ENCODE measurements at places on chromosomes 3 and 15. TPM values are rescaled to one million over a fixed set of nuclear protein-coding genes. Genes with fewer than 3 reads are reported as not detected.
A peak's percentile ranks its signal among the peaks of the same experiment; 100 is the strongest.

STARD5 gene
- 5.0 TPM for total RNA-seq

SHISA5 gene
- 88.6 TPM for total RNA-seq

GOLGA6L7 gene
- not detected for total RNA-seq

ARHGEF26 gene
- 2.0 TPM for total RNA-seq

ARL13B gene
- total RNA-seq = 6.7 TPM

SEMA3G gene
- not detected for total RNA-seq

DUOXA1 gene
- total RNA-seq = not detected

KNG1 gene
- not detected for total RNA-seq

DNA sequence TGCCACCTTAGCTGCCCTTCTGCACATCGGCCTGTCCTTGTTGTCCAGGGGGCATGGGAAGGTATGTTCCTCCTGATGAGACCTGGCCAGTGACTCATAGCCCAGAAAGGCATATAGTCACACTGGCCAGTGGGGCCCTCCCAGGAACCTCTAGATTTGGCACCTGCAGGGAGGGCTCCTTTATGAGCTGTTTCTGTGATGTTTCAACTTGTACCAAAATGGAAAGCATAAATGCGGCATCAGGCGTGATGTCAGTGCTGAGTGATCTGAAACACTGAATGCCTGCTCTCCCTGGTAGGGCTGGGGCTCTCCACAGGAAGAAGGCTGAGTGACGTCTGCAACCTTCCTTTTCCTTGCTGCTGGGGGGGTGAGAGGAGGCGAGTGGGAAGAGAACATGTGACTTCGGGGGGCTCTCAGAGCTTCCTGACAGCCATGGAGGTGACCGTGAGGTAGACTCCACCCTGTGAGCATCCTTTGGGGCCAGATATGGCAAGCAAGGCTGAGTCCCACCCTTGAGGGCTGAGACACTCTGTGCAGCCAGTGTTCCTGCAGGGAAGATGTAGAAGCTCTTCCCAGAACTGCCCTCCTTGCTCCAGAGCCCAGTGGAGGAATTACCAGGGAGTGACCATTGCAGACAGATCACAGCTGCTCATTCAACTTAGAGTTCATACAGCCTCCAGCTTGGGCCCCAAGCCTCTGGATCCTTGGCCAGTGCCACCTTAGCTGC lies 37.1 kb upstream of the APEH start:
- H3K4me3 ChIP-seq = no peak overlapping the region
- DNase-seq = no peak
- H3K27ac ChIP-seq = no peak overlapping the region
- no peaks in the 10 kb centered on the region for H3K36me3 ChIP-seq

DNA sequence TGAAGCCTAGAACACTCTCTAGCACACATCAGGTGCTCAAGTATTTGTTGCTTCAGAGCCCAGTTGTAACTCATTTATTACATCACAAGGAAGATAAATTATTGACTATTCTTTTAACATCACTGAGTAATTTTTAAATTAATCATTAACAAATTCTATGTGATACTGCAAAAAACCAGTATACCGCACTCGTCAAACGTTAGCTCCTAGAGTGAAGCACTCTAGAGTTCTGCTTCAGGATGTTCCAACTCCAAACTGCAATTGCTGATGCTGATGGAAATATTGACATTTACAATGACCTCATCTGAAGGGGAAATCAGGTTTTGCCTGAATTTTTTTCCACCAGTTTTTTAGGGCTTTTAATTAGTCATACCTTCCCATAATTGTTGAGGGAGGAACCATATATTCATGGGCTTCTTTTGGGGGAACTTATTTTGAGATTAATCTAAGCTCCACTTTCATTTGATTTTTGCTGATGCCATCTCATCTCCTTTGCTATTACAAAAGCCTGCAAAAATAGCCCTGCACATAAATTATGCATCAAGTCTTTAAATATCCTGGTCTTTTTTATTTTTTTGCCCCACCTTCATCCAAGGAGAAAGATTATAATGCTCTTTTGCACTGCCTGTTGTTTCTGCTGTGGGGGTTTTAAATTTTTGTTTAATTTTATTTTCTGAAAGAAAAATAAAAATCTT lies 123.0 kb upstream of the STAC start:
- H3K27ac ChIP-seq = no peak overlapping the region
- no peaks in the 10 kb centered on the region for H3K27me3 ChIP-seq
- H3K36me3 ChIP-seq = no peaks in the 10 kb centered on the region
- no peak for DNase-seq
- no peak overlapping the region for H3K4me3 ChIP-seq

DNA sequence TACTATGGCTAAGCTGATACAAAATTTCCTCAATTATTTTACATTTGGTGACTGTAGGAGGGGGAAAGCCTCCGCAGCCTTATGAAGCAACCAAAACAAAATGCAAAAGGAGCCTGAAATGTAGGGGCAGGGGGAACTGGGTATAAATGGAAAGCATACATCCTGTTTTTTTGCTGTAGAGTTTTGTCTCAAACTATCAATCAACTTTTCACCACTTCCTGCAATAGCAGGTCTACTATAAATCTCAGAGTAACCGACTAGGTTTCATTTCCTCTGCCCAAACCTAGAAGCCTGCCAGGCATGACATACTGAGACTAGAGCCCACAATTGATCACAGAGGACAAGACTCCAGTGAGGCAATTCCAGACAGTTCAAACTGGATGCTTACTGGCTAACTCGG lies 91.3 kb downstream of the SHQ1 start:
- no peaks in the 10 kb centered on the region for H3K27me3 ChIP-seq
- H3K4me3 ChIP-seq = no peak overlapping the region
- H3K27ac ChIP-seq = no peak overlapping the region
- no peaks in the 10 kb centered on the region for H3K36me3 ChIP-seq

DNA sequence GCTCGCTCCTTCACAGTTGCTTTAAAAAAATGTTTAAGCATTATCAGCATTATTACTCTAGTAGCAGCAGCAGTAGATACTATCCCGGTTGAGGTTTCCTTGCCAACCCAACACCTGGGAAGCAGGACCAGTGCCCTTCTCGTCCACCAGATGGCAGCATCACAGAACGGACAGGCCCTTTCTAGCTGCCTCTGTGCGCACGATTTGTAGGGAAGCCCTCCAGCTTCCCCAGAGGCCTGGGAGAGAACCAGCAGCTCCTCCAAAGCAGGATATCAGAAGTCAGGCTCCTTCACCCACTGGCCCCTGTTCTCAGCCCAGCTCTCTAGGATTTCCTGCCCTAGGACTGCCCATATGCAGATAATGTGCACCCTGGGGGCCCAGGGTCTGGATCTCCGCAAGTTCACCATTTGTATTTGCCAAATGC lies 16.8 kb upstream of the ESYT3 start:
- H3K27ac ChIP-seq = no peak overlapping the region
- no peaks in the 10 kb centered on the region for H3K36me3 ChIP-seq
- no peak overlapping the region for H3K4me3 ChIP-seq

GRCh38 chr15:94584833-94585244 lies 353.5 kb downstream of the MCTP2 start:
- H3K27ac ChIP-seq = no peak overlapping the region
- no peaks in the 10 kb centered on the region for H3K27me3 ChIP-seq
- no peak overlapping the region for H3K4me3 ChIP-seq

DNA sequence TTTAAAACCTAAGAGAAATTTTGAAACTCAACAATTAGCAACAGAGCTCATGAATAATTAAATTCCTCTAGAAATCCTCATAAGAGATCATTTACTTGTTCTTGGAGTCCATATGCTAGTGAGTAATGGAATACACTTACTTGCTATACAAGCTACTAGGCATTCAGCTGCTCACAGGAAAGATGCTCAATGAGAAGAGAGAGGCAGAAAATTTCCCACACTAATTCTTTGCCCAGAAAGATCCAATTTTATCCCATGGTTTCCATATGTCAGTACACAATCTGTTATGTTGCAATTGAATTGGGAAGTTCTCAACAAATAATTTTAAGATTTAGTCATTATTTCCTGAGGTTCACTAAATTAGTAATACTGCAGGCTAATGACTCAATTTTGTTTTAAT lies 310.4 kb downstream of the RYR3 start:
- no peaks in the 10 kb centered on the region for H3K4me1 ChIP-seq
- H3K4me3 ChIP-seq = no peak overlapping the region
- no peak overlapping the region for H3K27ac ChIP-seq
- DNase-seq = no peak

DNA sequence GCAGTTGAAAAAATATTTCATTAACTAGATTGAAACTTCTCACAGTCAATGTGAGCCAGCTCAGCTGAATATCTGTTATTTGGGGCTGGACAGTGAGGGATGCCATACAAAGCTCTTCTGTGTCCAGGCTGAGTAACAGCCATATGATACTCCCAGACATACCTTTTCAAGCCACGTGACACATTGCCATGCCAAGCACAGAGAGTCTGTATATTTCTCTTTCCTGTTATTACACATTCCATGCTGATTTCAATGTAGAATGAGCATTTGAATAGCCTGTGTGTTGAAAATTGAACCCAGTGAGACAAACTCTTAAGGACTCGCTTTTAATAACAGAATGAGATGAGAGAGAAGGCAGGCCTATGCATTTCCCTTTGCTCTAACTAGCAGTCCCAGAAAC lies 334.7 kb upstream of the RASGRP1 start:
- no peaks in the 10 kb centered on the region for H3K27me3 ChIP-seq
- H3K36me3 ChIP-seq = no peaks in the 10 kb centered on the region
- peak overlapping the region; percentile 61 for H3K27ac ChIP-seq
- no peak overlapping the region for H3K4me3 ChIP-seq

DNA sequence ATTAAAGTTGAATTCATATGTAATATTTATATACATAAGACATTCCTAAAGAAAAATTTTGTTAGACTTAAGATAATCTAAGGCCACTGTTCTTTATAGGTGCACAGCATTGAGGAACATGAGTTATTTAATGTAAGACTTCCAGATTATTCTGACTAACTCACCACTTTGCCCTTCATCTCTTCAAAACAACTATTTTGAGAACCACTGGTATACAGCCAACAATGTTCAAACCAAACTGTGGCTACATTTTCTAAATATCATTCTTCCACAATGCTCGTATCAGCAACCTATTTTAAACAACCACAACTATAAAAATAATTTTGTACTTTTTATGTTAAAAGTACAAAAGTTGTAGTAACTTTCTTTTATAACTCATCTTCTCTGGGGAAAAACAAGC lies 199.8 kb upstream of the ALCAM start:
- peak; percentile 83 for DNase-seq
- H3K27ac ChIP-seq = no peak overlapping the region

GRCh38 chr15:29749365-29750086 lies 72.7 kb downstream of the TJP1 start:
- no peak overlapping the region for H3K27ac ChIP-seq
- no peaks in the 10 kb centered on the region for H3K27me3 ChIP-seq
- DNase-seq = no peak
- H3K4me3 ChIP-seq = no peak overlapping the region
- H3K36me3 ChIP-seq = peaks cover 5% of the 10 kb centered on the region

- no peaks in the 10 kb centered on the region for H3K4me1 ChIP-seq
- H3K27ac ChIP-seq = no peak overlapping the region
- peaks cover 6% of the 10 kb centered on the region for H3K36me3 ChIP-seq
- DNase-seq = peak; percentile 73
- no peaks in the 10 kb centered on the region for H3K27me3 ChIP-seq
Measured at GRCh38 chr15:41695750-41696436, 35.7 kb downstream of the MGA start.

DNA sequence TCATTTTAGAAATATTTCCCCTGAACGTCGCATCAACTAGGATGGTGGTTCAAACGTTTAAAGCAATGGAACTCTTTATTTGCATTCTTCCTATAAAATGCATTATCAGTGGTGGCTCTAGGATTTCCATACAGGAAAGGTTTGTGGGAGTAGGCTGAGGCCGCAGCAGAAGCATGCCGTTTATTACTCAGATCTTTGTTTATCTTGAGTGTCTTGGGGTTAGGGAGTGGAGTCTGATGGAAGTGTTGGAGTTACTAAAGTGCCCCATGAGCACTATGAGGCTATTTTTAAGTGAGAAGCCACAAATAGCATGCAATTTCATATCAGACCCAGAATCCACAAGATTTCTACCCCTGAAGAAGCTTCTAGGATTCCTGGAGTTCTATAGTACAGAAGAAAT lies 26.2 kb downstream of the ATOSA start:
- H3K27me3 ChIP-seq = no peaks in the 10 kb centered on the region
- peak; percentile 92 for DNase-seq
- no peak overlapping the region for H3K27ac ChIP-seq
- peaks cover 5% of the 10 kb centered on the region for H3K4me1 ChIP-seq

DNA sequence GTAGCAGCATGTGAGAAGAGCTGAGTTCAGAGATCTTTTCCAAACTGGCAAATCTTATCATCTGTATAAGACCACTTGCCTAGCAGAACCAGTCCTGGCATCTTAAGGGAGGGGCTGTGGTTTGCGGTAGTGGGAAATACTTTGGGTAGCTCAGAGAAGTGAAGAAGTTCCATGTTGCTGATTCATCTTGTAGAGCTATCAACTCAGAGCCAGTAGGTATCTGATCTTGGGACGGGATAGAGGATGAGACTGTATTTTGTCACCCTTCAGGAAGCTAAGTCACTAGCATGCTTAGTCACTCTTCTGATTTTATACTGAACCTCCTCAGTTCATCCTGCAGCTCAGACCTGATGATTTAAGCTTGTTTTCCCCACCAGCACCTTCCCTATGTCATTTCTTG lies 211.4 kb downstream of the NR1D2 start:
- peak; percentile 41 for DNase-seq
- H3K27ac ChIP-seq = no peak overlapping the region
- peaks cover 6% of the 10 kb centered on the region for H3K4me1 ChIP-seq
- H3K36me3 ChIP-seq = no peaks in the 10 kb centered on the region

DNA sequence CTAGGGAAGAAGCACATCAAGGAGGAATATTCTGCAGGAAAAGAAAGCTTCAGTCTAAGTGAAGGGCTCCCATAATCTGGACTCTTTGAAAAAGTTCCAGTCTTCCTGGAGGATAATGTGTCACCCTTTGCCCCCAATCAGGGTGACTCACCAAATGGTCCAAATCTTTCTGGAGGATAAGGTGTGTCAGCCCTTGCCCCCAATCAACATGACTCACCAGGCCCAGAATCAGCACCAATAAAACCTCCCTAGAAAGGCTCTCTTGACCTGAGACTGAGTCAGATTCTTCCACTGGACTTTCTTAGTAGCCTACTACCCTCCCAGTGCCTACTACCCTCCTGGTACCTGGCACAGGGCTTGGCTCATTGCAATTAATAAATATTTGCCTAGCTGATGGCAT lies 9.5 kb upstream of the ARL14 start:
- peaks cover 4% of the 10 kb centered on the region for H3K4me1 ChIP-seq
- no peak overlapping the region for H3K27ac ChIP-seq
- peak; percentile 81 for DNase-seq
- H3K36me3 ChIP-seq = no peaks in the 10 kb centered on the region
- no peaks in the 10 kb centered on the region for H3K27me3 ChIP-seq

GRCh38 chr3:128309026-128309425 lies 155.7 kb downstream of the EEFSEC start:
- no peaks in the 10 kb centered on the region for H3K4me1 ChIP-seq
- no peaks in the 10 kb centered on the region for H3K36me3 ChIP-seq
- DNase-seq = no peak
- no peak overlapping the region for H3K4me3 ChIP-seq

DNA sequence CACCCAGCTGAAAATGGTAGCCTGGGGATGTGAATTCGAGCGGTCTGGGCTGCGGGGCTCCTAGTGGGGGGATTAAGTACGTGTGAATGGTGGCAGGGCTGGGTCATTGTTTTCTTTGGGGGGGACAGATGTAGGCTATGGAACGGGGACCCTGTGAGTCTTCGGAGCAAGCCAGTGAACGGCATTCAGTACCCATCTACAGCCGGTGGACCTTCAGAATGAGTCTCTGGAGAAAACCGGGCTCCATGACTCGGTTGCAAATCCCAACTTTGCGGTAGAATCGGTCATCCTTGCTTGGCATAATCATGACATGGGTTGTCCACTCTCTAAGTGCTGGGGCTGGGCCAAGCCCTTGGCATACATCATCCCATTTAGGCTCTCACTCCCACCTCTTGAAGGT lies 7.2 kb upstream of the EOMES start:
- H3K27me3 ChIP-seq = peaks cover 74% of the 10 kb centered on the region
- DNase-seq = no peak
- H3K4me1 ChIP-seq = no peaks in the 10 kb centered on the region

Data from IMR-90 (cell line).